ENCODE measurements at places on chromosomes 3 and 15.

- DNase-seq: no peak
Measured at GRCh38 chr3:141080431-141080830, 29.3 kb downstream of the SPSB4 start.

- no peak for DNase-seq
Measured at GRCh38 chr3:39203402-39203801, 11.0 kb upstream of the XIRP1 start.

DNA sequence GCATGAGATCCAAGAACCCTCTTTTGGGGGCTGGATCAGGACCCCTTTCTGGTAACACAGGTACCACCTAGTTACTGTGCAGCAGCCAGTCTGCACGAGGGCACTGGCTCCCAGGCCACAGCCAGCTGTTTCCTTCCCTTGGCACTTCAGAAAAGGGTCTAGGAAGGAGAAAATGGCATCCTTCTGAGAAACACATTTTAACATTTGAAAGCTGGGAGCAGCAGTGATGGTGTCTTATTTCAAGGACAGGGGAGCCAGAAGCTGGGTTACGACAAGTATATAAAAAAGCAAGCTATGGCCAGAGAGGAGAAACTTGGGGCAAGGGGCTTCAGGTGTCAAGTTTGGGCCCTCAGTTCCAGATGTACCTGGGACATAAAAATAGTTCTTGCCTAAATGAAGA is 282.8 kb downstream of the CTNNB1 start:
- DNase-seq: no peak

DNA sequence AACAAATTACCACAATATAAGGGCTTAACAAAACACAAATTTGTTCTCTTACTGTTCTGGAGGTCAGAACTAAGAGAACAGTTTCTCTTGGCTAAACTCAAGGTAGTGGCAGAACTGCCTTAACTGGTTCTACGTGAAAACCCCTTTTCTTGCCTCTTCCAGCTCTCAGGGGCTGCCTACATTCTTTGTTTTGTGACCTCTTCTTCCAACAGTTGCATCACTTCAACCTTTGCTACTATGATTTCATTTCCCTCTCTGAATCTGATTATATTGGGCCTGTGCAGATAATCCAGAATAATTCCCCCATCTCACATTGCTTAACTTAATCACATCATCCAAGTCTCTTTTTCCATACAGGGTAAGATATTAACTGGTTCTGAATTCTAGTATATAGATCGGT is 624.6 kb downstream of the ZPLD1 start:
- DNase-seq: no peak

DNA sequence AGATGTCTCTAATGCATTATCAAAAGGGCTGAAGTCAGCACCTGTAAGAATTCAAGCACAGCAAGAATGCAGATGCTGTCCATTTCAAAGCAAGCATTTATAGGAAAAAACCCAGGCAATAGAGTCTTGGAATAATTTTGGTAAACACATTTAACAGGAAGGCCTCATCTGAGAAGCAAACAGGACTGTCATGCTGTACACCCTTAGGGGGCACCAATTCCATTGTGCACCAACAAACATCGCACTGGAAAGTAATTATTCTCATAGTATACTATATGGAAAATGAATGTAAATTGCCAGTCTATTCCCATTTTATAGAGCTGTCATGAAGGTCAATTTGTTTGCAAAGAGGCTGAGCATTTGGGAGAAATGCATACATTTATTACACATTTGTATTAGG is 247.3 kb upstream of the SUCLG2 start:
- DNase-seq: no peak

GRCh38 chr15:88645171-88646087 is 6.6 kb downstream of the ISG20 start:
- no peak for DNase-seq

- no peak for DNase-seq
Measured at GRCh38 chr3:197775317-197775716, 15.7 kb upstream of the LRCH3 start.

GRCh38 chr3:141963301-141963700 is 86.9 kb downstream of the ATP1B3 start:
- DNase-seq: no peak

DNA sequence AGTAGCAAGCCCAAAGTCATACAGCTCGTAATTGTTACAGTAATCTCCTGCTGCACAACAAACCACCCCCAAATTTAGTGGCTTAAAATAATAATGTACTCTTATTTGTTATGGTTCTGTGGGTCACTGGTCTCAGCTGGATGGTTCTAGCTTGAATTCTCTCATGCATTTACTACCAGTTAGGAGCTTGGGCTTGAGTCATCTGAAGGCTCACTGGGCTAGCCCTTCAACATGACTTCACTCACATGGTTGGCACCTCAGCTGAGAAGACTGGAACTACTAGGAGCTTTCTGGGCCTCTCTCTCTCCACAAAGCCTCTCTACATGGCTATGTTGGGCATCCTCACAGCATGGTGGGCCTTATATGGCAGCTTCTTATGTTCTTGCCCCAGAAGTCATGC is 12.5 kb downstream of the PCOLCE2 start:
- no peak for DNase-seq

- DNase-seq: no peak
Measured at GRCh38 chr15:31235311-31236183, 91.1 kb upstream of the KLF13 start.

DNA sequence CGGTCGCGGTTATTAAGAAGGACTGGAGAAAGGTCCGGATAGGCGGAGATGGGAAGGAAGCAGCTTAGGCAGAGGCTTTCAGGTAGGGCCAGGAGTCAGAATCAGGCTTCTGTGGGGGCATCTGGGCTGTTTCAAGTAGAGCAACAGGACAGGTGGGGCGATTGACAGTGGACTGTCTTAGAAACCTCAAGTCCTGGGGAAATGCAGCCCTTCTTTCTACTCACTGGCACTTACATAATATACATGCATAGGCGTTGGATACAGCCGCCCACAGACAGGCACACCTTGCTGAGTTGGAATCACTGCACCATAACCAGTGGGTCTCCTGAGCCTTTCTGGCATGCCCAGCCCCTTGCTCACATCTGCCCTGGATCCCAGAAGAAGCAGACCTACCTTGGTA is 730 bp downstream of the MYD88 start:
- no peak for DNase-seq

GRCh38 chr15:101090428-101090790 is 161.4 kb downstream of the CHSY1 start:
- no peak for DNase-seq

DNA sequence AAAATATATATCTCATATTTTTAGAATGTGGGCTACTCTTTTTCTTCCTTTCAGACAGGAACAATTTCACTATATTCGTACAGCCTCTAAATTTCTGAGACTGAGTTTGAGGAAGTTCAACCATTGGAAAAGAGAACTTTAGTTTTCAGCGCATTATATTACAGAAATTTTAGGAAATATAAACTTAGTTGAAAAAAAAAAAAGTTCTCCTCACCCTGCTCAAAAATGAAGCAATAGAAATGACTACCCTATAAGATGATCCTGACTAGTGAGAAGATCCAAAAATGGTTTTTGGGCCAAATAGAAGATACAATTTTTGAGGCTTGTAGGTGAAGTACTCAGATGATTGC is 139.6 kb downstream of the MCTP2 start:
- DNase-seq: no peak

DNA sequence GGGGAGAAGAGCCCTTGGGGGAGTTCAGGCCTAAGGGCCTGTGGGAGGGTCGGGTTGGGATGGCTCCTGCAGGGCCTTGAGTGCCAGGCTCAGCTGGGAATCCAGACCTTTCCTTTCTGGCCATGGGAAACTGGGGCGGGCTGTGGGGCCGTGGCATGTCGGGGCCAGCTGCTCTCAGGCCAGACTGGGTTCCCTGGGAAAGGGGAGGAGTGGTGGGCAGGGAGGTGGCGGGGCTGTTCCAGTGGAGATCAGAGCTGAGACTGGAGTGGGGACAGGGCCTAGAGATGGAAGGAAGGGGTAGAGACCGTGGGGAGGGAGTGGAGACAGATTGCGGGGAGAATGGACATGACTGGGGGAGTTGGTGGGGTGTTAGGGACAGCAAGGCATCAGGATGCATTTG is 20.3 kb downstream of the FBLN2 start:
- no peak for DNase-seq

- DNase-seq: no peak
Measured at GRCh38 chr3:139897759-139898158, 37.2 kb upstream of the CLSTN2 start.

- DNase-seq: no peak
Measured at GRCh38 chr15:63037976-63038720, 4.4 kb upstream of the TPM1 start.

GRCh38 chr3:196287090-196287439 is 461 bp downstream of the PCYT1A start:
- no peak for DNase-seq

- DNase-seq: no peak
Measured at GRCh38 chr15:68335251-68335650, 57.7 kb downstream of the FEM1B start.

DNA sequence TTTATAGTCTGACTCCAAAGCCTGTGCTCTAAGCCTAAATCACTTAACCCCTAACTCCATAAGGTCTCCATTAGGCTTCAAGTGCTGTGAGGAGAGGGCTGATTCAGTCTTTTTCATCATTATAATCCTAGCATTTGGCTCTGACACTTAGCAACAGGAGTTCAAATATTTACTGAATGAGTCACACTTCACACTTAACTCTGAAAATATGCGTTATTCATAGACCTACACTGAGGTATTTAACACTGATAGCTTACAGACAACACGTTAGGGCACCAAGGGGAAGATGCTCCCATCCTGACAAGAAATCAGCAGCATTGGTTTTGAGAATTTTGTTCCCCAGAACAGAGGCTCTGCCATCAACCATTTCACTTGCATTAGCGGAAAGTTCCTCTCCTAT is 53.5 kb downstream of the MSL2 start:
- DNase-seq: no peak

DNA sequence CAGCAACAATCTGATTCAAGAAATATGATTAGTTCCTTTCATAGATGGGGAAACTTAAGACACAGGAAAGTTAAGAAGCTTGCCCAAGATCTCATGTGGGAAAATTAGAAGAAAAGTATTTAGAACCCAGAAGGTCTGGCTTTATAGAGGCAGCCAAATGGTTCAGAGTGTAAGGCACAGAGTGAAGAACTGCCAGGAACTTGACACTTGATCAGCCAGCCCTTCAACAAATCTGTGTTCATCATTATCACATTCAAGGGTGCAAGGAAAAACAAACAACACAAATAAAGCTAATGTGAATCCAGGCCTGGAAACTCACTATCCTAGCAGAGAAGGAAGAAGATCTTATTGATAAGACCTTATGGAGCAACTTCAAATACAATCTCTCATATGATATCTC is 62.4 kb downstream of the SUCLG2 start:
- DNase-seq: no peak

- no peak for DNase-seq
Measured at GRCh38 chr3:119237299-119237698, 3.4 kb downstream of the B4GALT4 start.

- DNase-seq: no peak
Measured at GRCh38 chr15:32834156-32834555, 116.4 kb downstream of the GREM1 start.

- no peak for DNase-seq
Measured at GRCh38 chr15:49032601-49033145, 13.6 kb downstream of the SECISBP2L start.

GRCh38 chr3:119365418-119365817 is 71.2 kb downstream of the ARHGAP31 start:
- DNase-seq: no peak

DNA sequence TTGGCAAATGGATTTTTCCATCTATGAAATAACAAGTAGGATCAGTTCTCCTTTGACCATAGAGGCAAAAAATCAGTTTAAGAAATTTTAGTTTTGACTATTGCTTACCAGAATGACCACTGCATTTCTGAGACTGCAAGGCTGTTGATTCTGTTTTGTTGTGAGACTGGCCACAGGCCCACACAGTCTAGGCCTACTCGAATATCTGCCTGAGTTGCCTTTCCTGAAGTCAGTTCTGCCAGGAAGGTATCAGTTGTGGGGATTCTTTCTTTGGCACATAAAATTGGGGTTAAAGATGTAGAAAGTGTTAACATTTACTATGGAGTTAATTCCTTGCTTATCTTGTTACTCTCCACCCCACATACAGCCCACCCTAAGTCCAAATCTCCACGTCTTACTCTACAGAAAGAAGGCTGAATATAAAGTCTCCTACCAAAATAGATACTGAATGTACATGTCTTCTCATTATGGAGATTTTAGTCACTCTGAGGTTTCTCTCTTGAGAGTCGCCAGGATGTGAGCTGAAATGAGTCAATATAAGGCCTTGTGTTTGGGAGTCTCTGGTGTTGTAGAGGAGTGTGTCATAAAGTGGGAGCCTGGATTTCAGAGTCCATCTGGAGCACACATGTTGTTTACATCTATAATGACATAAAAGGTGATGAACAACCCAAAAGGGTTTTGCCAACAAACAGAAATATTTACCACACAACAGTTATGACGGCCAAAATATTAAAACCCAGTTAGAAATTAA is 45.0 kb upstream of the WWTR1 start:
- DNase-seq: no peak

GRCh38 chr3:21909096-21909495 is 158.1 kb upstream of the ZNF385D start:
- DNase-seq: no peak

- no peak for DNase-seq
Measured at GRCh38 chr15:90582553-90582952, 52.8 kb downstream of the CRTC3 start.

GRCh38 chr3:2921903-2922302 is 188.3 kb downstream of the IL5RA start:
- DNase-seq: no peak

- no peak for DNase-seq
Measured at GRCh38 chr3:156983559-156983958, 157.4 kb downstream of the LEKR1 start.

DNA sequence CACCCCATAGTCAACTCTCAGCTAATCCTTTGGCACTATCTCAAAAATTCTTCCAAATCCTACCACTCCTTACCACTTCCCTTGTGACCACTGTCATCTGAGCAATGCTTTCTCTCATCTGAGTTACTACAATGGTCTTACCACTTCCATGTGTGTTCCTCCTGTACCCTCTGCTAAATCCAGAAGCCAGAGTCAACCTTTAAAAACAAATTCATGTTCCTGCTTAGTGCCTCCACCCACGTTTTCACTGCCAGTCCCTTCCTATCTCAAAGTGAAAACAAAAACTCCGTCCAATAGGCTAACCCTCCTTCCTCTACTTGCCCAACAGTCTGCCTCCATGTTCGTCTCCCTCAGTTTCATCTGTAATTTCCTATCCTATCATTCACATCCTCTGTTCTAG is 109.0 kb downstream of the ADAMTS9 start:
- no peak for DNase-seq

DNA sequence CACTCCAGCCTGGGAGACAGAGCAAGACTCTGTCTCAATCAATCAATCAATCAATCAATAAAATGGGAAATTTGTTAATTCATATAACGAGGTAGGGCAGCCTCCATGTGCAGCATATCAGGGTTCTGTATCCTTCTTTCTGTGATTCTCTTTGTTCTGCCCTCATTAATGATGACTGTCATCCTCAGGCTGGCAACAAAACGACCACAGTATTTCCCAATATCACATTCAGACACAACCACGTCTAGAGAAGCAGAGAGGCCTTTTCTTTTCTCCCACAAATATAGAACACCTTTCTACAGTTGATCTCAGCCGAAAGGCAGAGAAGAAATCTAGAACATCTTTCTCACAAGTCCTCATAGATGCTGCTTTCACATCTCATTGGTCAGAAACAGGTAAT is 11.2 kb downstream of the CEP19 start:
- DNase-seq: no peak

Measured in stimulated activated CD4-positive, alpha-beta T cell treated with anti-CD3 and anti-CD28 coated beads, Interleukin-1b, Interleukin-23, amount 100 ng/mL, for 1 hour (primary cell).